ENCODE measurements at places on chromosomes 13 and 19. TPM values are rescaled to one million over a fixed set of nuclear protein-coding genes. Genes with fewer than 3 reads are reported as not detected.

PRR19 gene
- not detected for total RNA-seq

ZNF709 gene
- total RNA-seq, result 2.3 TPM

SLC10A2 gene
- total RNA-seq, result not detected

RGCC gene
- total RNA-seq, result 205 TPM

ZNF439 gene
- total RNA-seq, result 2.3 TPM

TINCR gene
- 0.48 TPM for total RNA-seq

ZNF66 gene
- 4.2 TPM for total RNA-seq

ZNF441 gene
- total RNA-seq, result 5.7 TPM

CHERP gene
- 34.3 TPM for total RNA-seq

MYO1F gene
- 47.7 TPM for total RNA-seq

ALKBH7 gene
- 45.7 TPM for total RNA-seq

ZNF564 gene
- 7.9 TPM for total RNA-seq

PTH2 gene
- total RNA-seq, result not detected

DNA sequence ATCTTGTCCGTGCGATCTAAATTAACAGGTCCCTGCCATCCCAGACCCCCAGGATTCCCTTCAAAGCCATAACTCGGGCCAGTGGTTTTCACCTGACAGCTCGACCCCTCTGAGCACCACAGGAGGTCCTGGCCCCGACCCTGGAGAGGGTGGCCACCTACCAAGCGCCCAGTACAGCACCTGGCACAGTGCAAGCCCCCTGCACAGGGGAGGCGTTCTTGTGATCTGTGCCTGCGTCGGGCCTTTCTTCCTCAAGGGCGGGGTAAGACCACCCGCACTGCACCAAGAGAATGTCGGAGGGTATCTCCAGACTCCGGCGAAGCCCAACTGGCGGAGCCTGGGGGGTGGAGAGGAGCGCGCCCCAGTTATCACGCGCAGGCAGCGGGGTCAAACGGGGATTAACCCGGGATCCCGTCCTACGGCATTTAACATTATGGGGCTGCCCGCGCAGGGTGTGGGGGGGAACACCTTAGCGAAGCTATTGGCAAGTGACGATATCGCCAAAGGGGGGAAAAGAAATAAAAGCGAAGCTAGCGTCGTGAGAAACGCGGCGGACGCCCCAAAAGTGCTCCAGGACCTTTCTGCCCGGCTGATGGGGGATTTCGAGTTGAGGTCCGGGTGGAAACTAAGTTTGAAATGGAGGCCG is 1.3 kb upstream of the HNRNPL start:
- no peak for DNase-seq

DNA sequence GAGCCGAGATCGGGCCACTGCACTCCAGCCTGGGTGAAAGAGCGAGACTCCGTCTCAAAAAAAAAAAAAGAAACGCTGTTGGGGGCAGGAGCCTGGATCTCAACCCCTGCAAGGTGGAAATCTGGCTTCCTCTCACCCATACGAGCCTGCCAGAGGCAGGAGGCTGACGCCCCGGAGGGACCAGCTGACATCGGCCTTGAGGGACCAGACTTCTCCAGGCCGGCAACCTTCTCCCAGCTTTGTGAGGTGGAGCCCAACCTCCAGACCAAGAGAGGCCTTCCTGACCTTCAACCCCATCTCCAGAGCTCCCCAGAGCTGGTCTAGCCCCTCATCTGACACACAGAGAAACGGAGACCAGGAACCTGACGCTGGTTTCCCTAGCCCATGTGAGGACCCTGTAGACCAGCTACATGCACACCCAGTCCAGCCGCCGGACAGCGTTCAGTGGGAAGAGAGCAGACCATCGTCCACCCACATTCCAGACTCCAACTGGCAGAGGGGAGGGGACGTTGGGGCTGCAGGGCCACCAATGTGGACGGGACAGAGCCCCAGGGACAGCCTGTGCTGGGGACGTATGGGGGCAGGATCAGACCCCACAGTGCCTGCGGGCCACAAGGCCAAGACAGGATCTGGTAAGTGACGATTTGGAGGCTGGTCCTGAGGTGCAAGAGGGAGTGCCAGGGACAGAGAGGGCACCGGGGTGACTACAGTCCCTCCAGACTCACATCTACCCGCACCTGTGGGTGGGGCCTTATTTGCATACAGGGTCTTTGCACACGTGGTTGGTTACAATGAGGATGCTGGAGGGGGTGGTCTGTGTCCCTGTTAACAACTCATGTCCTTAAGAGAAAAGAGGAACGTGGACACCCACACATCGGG is 11.4 kb downstream of the SBNO2 start:
- DNase-seq, result no peak

- DNase-seq, result no peak
These were observed 205.3 kb downstream of the RAP2A start for GRCh38 chr13:97639236-97639635.

DNA sequence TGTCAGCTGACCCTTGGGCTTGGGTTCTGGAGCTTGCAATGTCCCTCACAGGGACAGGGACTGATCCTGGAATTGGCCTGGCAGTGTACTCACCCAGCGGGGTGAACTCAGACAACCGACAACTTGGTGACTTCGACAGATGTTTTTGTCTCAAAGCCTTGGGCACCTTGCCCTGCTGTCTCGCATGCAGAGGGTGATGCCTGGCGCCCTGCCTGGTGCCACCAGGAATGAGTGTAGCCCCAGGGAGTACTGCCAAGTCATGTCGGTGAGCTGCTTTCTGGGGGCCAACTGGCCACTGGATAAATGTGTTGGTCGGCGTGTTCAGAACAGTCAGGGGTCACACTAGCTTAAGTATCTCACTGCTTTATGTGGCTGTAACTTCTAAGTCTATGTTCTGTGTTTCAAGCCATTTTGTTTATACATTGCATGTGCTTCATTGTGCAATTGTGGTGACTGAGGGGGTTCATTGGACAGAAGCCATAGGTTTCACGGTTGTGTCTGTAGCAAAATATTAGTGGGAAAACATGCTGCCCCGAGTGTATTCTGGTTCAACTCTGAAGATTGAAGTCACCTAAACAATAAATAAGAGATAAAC is 96.3 kb upstream of the TNFSF11 start:
- DNase-seq, result no peak

- no peak for DNase-seq
These were observed 131.5 kb downstream of the RGCC start for GRCh38 chr13:41588899-41589298.

- DNase-seq, result no peak
These were observed 37.3 kb upstream of the GTF2F2 start for GRCh38 chr13:45082964-45083363.

DNA sequence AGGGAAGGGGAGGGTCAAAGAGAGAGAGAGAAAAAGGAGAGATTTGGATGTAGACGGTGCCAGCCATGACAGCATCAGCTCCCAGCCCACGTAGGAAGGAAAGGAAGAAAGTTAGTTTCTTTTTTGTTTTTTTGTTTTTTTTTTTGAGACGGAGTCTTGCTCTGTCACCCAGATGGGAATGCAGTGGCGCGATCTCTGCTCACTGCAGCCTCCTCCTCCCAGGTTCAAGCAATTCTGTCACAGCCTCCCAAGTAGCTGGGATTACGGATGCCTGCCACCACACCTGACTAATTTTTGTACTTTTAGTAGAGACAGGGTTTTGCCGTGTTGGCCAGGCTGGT is 27.6 kb downstream of the ELL start:
- no peak for DNase-seq

GRCh38 chr13:87122551-87122950 is 548.6 kb upstream of the SLITRK5 start:
- no peak for DNase-seq

- DNase-seq, result peak; percentile 88
These were observed 1.5 kb downstream of the GAS6 start for GRCh38 chr13:113862191-113862930.

DNA sequence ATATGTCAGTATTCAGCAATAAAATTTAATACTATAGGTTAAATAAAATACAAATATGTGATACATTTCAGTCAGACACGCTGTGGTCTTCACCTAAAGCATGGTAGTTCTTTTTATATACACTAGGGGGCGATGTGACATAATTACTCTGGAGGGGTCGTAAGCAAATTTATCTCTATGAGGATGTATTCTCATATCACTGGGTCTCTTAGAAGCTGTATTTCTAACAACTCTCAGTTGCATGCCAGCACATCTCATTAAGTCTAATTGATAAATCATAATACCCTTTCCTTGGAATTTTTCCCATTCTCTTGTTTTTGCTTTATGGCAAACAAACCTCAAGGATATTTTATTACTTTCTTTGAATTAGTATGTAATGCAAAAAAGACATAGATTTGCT is 3.9 kb upstream of the PCDH17 start:
- no peak for DNase-seq

DNA sequence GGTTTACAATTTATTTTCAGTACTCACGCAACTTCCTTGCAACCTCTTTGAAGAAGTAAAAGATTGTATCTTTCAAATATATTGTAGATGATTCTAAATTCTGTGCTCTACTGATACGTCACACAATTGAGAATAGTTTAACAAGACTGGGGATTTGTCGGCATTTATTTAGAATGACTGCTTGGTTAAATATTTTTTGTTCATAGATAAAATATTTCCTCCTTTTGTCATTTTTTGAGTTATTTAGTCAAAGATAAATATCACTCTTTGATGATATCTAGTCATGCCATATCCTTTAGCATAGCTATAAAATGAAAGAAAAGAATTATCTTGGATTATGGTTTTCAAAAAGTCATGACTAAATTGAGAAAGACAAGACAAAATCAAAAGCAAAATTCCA is 2747.8 kb downstream of the PCDH9 start:
- no peak for DNase-seq

GRCh38 chr19:10611907-10612306 is 13.4 kb upstream of the SLC44A2 start:
- no peak for DNase-seq

- no peak for DNase-seq
These were observed 350.8 kb downstream of the MYO16 start for GRCh38 chr13:108980237-108980636.

DNA sequence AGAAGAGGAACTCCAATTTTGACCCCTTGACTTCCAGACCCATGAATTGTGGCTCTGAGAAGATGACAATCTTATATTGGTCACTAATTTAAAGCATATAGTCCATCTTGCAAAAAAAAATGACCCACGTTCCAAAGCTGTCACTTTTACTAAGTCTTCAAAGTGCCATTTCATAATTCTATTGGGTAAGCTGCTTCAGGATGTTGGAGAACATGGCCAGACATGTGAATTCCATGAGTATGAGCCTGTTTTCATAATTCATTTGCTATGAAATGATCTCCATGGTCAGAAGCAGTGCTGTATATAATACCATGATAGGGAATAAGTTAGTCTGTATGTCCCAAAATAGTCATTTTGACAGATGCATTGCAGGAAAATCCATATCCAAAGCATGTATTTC is 1787.3 kb downstream of the SLITRK5 start:
- no peak for DNase-seq

GRCh38 chr13:113883314-113883811 is 19.5 kb upstream of the GAS6 start:
- DNase-seq, result peak; percentile 82

DNA sequence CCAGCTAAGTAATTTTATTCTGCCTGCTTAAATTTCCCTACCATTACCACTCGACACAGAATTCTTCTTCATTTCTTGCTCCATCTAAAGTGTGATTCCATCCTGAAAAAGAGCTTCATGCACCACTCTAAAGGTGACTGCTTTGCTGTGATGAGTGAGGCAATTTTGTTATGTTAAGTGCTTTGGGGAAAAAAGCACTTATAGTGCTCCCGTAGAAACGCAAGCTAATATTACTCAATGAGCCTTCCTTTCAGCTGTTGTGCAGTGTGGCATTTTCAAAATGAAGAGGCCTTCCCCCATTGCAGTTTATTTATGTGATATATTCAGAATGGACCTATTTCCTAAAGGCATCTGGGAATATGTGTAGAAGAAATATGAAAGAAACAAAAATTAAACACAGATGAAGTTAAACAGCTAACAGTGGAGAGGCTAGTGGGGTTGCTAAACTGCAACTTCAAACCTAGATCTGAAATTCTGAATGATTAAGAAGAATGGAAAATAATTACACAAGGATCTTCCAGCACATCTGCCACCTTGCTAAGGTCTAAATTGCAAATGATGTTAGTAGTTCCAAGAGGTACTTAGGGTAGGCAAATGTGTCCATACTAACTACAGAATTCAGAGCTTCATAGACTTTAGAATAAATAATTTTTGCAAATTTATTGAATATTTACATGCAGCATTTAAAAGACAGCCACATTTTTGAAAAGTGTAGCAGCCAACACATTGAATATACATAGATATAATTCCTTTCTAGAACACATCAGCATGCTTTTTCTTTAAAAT is 211.7 kb downstream of the DCT start:
- DNase-seq, result no peak

DNA sequence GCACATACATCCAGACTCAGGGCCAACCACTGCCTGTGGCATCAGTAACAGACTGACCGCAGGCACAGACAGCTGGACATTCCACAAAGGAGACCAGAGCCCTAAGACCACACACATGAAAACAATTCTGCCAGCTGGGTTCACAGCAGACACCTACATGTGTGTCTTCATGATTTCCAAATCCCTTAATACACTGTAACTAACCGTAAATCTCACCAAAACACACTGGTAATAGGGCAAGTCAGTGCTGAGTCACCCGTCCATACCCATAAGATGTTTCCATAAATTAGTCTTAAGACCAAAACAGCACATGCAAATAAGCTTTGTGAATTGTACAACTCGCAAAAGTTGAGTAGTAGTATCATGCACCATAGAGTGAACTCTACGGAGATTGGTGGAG is 65.4 kb downstream of the TUBGCP3 start:
- DNase-seq, result no peak

DNA sequence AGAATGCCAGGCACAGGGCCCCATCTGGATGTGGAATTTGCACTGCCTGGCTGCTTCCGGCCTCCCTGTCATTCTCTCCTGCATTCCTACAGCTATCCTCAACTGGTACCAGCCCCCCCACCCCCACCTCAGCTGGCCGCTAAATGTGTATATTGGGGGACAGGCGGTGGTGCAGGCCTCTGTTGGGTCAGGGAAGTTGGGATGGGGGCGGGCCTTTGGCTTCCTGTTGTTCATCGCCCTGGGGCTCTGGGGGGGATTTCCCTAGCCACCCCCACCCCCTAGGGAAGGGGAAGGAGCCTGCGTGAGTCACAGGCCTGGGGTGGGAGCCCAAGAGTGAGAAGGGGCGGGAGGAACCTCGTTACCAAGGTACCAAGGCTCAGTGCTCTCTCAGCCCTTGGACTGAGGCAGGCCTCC is 10.6 kb downstream of the POU2F2 start:
- no peak for DNase-seq
